ENCODE measurements at places on chromosomes 7 and 10. TPM values are rescaled to one million over a fixed set of nuclear protein-coding genes. Genes with fewer than 3 reads are reported as not detected.

- peaks cover 42% of the 10 kb centered on the region for H3K4me1 ChIP-seq
- H3K36me3 ChIP-seq = no peaks in the 10 kb centered on the region
- H3K27ac ChIP-seq = peak overlapping the region; percentile 74
- H3K4me3 ChIP-seq = peak overlapping the region; percentile 70
- no peaks in the 10 kb centered on the region for H3K27me3 ChIP-seq
- no peak for DNase-seq
These were observed 134.3 kb upstream of the TNRC18 start for GRCh38 chr7:5557920-5558401.

CADPS2 gene
- not detected for total RNA-seq

DNA sequence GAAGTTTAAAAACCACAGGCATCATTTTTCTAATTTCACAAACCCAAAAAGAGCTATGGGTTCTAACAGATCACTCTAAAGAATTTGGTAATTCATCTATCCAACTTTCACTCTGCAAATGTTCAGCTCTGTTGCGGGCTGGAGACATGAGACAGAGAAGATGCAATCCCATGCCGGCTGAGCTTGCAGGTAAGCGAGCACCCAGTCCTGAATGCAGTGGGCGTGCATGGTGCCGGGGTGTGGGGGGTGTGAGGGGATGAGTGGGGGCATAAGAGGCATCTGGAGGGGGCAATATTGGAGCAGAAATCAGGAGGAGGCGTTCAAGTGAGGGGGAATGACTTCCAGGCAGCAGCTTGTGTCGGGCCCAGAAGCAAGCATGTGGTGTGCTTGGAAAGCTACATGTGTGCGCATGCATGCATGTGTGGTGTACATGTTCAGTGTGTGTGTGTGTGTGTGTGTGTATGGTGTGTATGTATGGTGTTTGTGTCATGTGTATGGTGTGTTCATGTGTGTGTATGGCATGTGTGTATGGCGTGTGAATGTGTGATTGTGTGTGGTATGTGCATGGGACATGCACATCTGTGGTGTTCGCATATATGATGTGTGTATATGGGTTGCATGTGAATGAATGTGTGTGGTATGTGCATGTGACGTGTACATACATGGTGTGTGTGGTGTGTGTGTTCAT is 172.9 kb downstream of the PRKCQ start:
- peaks cover 29% of the 10 kb centered on the region for H3K27me3 ChIP-seq
- no peak for DNase-seq
- H3K36me3 ChIP-seq = no peaks in the 10 kb centered on the region

LFNG gene
- total RNA-seq = 30.0 TPM

KNDC1 gene
- 1.2 TPM for total RNA-seq

WDR86 gene
- 1.0 TPM for total RNA-seq

DNA sequence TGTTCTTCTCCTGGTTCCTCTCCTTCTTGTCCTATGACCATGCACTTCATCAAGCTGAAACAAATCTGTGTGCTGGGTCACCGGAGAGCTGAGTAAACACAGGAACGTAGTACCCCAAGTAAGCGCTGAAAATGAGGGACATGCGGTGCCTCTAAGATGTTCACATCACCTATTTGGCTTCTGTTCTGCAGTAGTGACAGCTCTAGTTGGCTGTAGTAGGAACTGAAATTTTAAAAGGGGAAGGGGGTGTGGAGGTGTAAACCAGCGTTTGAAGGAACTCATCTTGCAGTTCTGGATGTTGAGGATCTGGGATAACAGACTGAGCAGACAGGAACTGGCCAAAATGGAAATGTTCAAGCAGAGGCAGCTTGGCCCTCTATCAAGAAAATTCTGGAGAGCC is 85.2 kb downstream of the WNT2 start:
- no peaks in the 10 kb centered on the region for H3K36me3 ChIP-seq
- H3K27ac ChIP-seq = no peak overlapping the region
- no peaks in the 10 kb centered on the region for H3K27me3 ChIP-seq
- DNase-seq = no peak

DNA sequence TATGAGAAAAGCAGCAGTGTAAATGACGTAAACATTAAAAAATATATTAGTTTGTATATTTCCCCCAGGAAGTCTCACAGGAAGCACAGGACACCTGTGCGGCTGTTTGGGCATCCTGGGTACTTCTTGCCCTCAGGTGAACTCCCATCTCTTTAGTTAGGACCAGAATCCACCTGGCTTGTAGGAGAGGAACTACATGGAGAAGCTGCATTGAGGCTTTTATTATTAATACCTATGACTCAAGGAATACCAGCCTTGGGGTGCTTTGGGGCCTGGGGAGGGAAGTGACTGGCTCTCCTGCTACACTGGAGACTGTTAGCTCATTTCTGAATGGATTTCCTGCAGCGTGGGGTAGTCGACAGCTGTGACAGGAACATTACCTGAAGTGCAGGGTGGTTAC is 40.0 kb upstream of the GSDME start:
- no peak overlapping the region for H3K27ac ChIP-seq
- no peak for DNase-seq
- peaks cover 22% of the 10 kb centered on the region for H3K4me1 ChIP-seq
- H3K4me3 ChIP-seq = no peak overlapping the region
- H3K36me3 ChIP-seq = peaks cover 9% of the 10 kb centered on the region

STK32C gene
- 22.7 TPM for total RNA-seq

DNA sequence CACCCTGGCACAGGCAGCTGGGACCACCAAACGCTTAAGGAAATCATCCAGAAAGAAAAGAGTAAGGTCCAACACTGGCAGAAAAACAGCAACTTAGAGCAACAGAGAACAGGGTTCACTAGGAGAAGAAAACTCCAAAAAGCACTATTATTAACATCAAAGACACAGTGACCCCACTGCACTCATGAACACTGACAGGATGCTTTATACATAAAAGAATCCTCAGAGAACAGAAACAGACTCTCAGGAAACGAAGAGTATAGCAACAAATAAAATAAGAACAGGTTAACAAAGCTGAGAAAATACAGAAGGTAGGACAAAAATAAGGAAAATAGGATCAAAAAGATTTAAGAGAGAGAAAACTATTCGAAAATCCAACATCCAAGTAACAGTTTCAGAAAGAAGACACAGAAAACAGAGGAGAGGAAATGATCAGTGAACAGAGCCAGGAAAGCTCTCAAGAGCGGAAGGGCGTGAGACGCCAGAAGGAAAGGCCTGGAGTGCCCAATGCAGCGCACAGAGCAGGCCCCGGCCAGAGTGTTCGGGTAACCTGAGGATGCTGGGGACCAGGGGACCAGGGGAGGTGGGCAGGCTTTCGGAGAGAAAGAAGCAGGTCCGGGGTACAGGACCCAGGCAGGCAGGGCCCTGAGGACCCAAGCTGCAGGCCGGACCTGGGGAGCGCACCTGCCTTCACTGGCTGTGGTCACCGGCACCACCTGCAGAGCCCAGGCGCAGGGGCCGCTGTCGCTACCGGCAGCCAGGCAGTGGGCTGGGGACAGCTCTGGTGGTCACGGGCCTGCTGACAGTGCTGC is 258.2 kb downstream of the MAD1L1 start:
- H3K4me1 ChIP-seq = peaks cover 17% of the 10 kb centered on the region
- DNase-seq = no peak
- peak overlapping the region; percentile 10 for H3K27ac ChIP-seq
- no peak overlapping the region for H3K4me3 ChIP-seq
- H3K36me3 ChIP-seq = peaks cover 3% of the 10 kb centered on the region

TEX36 gene
- not detected for total RNA-seq

IFRD1 gene
- total RNA-seq = 88.3 TPM

- no peak overlapping the region for H3K27ac ChIP-seq
- H3K27me3 ChIP-seq = peaks cover 25% of the 10 kb centered on the region
- no peaks in the 10 kb centered on the region for H3K36me3 ChIP-seq
- DNase-seq = no peak
- no peaks in the 10 kb centered on the region for H3K4me1 ChIP-seq
- no peak overlapping the region for H3K4me3 ChIP-seq
These were observed 32.7 kb upstream of the LOXL4 start for GRCh38 chr10:98300526-98301229.

GRCh38 chr7:147811923-147812322 is 778.6 kb upstream of the C7orf33 start:
- no peak overlapping the region for H3K4me3 ChIP-seq
- no peak for DNase-seq
- H3K36me3 ChIP-seq = no peaks in the 10 kb centered on the region
- no peaks in the 10 kb centered on the region for H3K4me1 ChIP-seq
- no peak overlapping the region for H3K27ac ChIP-seq

DNA sequence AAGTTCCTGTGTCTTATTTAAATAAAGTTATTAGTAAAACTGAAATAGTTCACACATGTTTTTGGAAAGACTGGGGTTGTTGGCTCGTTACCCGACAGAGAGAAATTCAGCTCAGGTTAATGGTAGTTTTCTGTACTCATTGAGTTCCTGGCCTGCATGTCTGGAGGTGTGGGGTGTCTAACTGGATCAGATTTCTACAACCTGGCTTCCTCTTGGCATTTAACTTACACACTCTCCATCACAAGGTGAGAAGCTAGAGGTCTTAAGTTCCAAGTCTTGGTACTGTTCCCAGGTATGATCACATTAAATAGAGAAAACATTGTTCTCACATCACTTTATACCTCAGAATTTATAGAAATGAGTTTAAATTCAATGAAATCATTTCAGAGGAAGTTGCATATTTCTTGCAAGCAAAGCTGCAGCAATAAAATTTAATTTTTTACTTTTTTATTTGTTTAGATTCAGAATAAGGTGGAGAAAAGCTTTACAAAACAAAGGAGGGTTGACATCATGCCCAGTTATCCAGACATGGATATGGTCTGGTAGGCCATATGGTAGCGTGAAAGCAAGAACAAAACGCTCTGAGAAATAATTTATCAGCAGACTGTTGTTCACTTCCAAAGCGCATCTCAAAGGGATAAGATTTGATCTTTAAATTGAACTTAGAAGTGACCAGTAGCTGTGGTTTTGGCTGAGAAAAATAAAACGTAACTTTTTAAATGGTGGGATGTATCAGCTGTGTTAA is 120.6 kb downstream of the GLCCI1 start:
- peaks cover 11% of the 10 kb centered on the region for H3K4me1 ChIP-seq
- H3K4me3 ChIP-seq = no peak overlapping the region
- no peaks in the 10 kb centered on the region for H3K27me3 ChIP-seq
- DNase-seq = no peak
- H3K36me3 ChIP-seq = peaks cover 3% of the 10 kb centered on the region

GRCh38 chr7:45699015-45699309 is 124.8 kb downstream of the ADCY1 start:
- no peak overlapping the region for H3K27ac ChIP-seq
- H3K36me3 ChIP-seq = no peaks in the 10 kb centered on the region
- H3K27me3 ChIP-seq = peaks cover 8% of the 10 kb centered on the region
- no peak for DNase-seq
- no peak overlapping the region for H3K4me3 ChIP-seq
- H3K4me1 ChIP-seq = peaks cover 4% of the 10 kb centered on the region

GRCh38 chr7:35657125-35657524 is 37.8 kb downstream of the HERPUD2 start:
- H3K27ac ChIP-seq = no peak overlapping the region
- peaks cover 63% of the 10 kb centered on the region for H3K4me1 ChIP-seq
- H3K27me3 ChIP-seq = no peaks in the 10 kb centered on the region
- peaks cover 19% of the 10 kb centered on the region for H3K36me3 ChIP-seq
